Left kidney (tissue), 8 donors: ENCODE measurements at places on chromosomes 11 and 22. TPM values are rescaled to one million over a fixed set of nuclear protein-coding genes. Genes with fewer than 3 reads are reported as not detected.

- DNase-seq = no peak
Observed at GRCh38 chr22:23175817-23176644, 4.3 kb upstream of the BCR start.

GRCh38 chr11:70079691-70080090 lies 1.6 kb downstream of the ANO1 start:
- no peak for DNase-seq

- DNase-seq = no peak
Observed at GRCh38 chr11:10758957-10759356, 7.9 kb downstream of the CTR9 start.

DNA sequence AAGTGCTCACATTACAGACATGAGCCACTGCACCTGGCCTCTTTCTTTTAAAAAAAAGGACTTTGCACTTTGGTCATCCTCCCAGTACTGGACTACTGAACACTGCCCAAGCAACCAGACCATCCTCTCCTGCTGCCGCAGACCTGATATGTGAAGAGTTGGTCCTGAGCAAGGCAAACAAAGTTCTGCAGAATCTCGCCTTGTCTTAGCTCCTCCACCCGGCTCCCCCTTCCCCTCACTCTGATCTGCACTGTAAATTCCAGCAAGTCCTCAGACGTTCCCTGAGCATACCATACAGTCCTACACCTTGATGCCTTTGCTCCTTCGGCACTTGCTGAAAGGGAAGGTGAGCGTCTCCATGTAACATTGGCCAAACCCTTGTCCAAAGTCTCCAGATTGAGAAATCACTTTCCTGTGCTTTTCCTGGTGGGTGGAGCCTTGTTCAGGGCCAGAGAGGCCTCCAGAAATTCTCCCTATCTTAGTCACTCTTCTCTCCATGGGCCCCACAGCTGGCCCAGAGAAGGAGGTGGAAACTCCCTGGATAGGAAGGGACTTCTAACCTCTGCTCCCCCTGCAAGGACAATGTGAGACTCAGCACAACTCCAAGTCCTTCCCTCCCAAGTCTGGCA lies 47.0 kb upstream of the TIMP3 start:
- no peak for DNase-seq

DNA sequence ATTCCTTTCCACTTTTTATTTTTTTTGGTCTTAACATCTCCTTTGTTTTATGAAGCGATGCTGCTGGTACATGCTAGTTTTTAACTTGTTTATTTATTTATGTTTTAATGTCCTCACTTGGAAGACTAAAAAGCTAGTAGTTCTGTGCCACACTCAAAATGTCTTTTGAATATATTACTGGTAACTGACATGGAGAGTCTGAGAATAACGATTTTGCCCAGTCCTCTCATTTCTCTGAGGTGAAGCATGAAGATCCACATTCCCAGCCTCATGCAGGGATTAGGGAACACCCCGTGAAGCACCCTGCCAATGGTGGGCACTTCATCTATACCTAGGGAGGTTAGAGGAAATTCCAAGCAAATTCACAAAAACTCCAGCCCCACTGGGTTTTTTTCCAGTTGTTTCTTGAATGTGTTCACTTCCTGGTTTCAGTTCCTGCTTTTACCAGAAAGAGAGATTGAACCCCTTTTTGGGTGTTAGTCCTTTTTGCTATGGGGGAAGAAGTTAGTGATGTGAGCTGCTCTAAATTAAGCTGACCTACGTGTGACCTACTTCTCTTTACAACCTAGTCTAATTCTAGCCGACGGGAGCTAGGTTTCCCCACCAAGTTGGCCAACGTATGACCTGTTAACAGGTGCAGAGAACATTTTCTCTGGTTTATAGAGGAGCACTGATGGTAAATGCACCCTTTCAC lies 106.1 kb downstream of the SLC1A2 start:
- no peak for DNase-seq

PHOX2A gene
- polyA plus RNA-seq = not detected

OR10A6 gene
- polyA plus RNA-seq = 0.05 TPM

OR51E2 gene
- polyA plus RNA-seq = 1.3 TPM

JHY gene
- polyA plus RNA-seq = 13.7 TPM

ZW10 gene
- polyA plus RNA-seq = 27.9 TPM
